ENCODE measurements at places on chromosomes 7 and 10. TPM values are rescaled to one million over a fixed set of nuclear protein-coding genes. Genes with fewer than 3 reads are reported as not detected.

Gene SLC26A3
- polyA plus RNA-seq: 0.10 TPM

DNA sequence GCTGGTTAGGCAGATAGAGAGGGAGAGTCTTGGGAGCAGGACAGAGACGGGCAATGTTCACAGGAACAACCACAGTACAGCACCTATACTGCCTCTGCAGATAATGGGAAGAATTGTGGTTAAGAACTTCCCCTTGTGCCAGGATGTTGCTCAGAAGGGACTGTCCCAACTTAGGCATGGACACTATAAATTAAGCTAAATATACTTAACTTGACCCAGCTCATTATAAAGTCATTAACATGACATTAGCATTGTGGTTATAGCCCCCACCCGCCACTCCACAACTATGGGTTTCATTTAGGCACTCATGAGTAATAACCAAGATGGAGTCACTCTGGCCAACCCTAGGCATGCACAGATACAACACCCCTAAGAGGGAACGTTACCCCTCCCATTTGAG, 310.9 kb upstream of the NRG3 start:
- DNase-seq: no peak

DNA sequence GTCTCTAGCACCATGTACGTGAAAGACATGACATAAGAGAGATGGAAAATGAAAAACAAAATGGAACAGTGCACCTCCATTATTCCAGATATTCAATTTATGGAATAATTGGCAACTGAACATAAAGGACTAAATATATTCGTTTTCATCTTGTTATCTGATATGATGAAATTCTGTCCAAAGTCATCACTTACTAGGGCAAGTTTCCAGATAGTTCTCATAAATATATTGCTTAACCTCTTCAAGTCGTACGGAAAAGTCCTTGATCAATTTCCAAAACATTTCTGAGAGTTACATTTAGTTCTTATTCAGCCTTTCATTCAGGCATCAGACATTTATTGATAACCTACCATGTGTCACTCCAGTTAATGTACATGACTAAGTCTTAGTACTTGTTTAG, 185.2 kb downstream of the HGF start:
- DNase-seq: no peak

Gene TMEM225B
- 2.3 TPM for polyA plus RNA-seq

GRCh38 chr7:29770371-29770770, 35.9 kb upstream of the WIPF3 start:
- no peak for DNase-seq

DNA sequence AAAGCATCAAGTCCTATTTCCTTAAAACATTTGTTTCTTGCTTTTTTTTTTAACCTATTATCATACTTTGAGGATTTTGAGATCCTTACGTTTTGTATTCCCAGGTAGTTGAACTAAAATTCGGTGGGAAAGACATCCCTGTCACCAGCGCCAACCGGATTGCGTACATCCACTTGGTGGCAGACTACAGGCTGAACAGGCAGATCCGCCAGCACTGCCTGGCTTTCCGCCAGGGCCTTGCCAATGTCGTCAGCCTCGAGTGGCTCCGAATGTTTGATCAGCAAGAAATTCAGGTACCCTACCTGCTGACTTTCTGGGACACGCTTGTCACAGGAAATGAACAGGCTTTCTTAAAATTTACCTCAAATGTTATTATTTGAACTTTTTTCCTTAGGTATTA, 83.0 kb upstream of the DNAJB6 start:
- DNase-seq: no peak
